ENCODE measurements at places on chromosomes 7 and 10.

- H3K27me3 ChIP-seq: no peaks in the 10 kb centered on the region
- no peaks in the 10 kb centered on the region for H3K36me3 ChIP-seq
- no peak overlapping the region for H3K4me3 ChIP-seq
- no peaks in the 10 kb centered on the region for H3K4me1 ChIP-seq
Observed at GRCh38 chr7:83849131-83849530, 200.2 kb upstream of the SEMA3E start.

DNA sequence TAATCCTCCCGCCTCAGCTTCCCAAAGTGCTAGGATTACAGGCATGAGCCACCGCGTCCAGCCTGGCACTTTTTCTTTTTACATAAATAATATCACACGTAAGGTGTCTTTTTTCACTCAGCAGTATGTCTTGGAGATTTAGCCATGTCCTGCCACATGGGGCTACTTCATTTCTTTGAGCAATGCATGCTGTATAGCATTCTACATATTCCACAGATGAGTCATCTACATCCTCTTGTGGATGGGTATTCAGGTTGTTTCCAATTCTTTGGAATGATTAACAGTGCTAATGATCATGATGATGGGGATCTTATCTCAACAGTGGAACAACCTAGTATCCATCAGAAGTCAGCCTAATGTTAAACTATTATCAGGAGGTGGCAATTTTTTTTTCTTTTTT, 50.8 kb downstream of the ZNF503 start:
- H3K36me3 ChIP-seq: no peaks in the 10 kb centered on the region
- DNase-seq: no peak
- H3K4me1 ChIP-seq: no peaks in the 10 kb centered on the region
- H3K27ac ChIP-seq: no peak overlapping the region

GRCh38 chr10:116826803-116827202, 22.5 kb upstream of the ENO4 start:
- H3K27ac ChIP-seq: no peak overlapping the region
- H3K4me3 ChIP-seq: no peak overlapping the region
- H3K36me3 ChIP-seq: no peaks in the 10 kb centered on the region

- H3K4me3 ChIP-seq: no peak overlapping the region
- no peaks in the 10 kb centered on the region for H3K4me1 ChIP-seq
- no peaks in the 10 kb centered on the region for H3K36me3 ChIP-seq
- DNase-seq: no peak
Observed at GRCh38 chr7:111005445-111005844, 85.5 kb upstream of the LRRN3 start.

GRCh38 chr10:89659143-89660131, 14.4 kb upstream of the PANK1 start:
- H3K36me3 ChIP-seq: no peaks in the 10 kb centered on the region
- no peak for DNase-seq
- no peak overlapping the region for H3K27ac ChIP-seq
- H3K4me1 ChIP-seq: no peaks in the 10 kb centered on the region

- H3K4me3 ChIP-seq: no peak overlapping the region
- peaks cover 3% of the 10 kb centered on the region for H3K4me1 ChIP-seq
- no peak overlapping the region for H3K27ac ChIP-seq
- no peaks in the 10 kb centered on the region for H3K27me3 ChIP-seq
- DNase-seq: no peak
Observed at GRCh38 chr10:13074563-13075451, 25.2 kb upstream of the OPTN start.

DNA sequence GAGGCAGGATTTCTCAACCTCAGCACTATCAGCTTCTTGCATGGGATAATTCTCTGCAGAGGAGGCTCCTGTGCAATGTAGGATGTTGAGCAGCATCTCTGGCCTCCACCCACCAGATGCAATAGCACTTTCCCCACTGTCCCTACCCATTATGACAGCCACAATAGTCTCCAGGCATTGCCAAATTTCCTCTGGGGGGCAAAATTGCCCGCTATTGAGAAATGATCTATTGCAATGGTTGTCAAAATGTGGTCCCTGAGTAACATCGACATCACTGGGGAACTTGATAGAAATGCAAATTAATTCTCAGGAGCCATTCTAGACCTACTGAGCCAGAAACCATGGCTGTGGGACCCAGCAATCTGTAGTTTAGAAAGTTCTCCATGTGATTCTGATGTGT, 7.0 kb downstream of the KCNK18 start:
- no peak overlapping the region for H3K27ac ChIP-seq
- no peaks in the 10 kb centered on the region for H3K36me3 ChIP-seq
- H3K4me1 ChIP-seq: no peaks in the 10 kb centered on the region
- H3K27me3 ChIP-seq: no peaks in the 10 kb centered on the region

DNA sequence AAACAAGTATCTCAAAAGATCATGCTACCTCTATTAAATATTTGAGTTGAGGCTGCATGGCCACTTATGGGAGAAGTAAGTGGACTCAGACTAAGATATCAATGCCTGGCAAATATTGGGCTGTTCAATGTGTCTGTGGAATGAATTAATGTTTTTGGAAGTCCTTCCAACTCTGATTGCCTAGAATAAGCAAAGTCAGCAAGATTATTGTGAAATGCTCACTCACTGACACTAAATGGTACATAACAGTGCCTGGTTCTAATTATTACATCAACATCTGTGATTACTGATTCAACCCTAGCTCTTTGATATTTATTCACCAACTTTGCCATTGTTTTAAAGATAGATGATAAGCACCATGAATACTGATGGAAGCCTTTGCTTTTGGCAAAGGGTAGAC, 45.5 kb upstream of the HDAC9 start:
- no peak overlapping the region for H3K4me3 ChIP-seq
- no peaks in the 10 kb centered on the region for H3K36me3 ChIP-seq
- no peaks in the 10 kb centered on the region for H3K27me3 ChIP-seq
- no peaks in the 10 kb centered on the region for H3K4me1 ChIP-seq
- DNase-seq: no peak

GRCh38 chr10:6278519-6279120, 75.9 kb downstream of the PFKFB3 start:
- H3K4me1 ChIP-seq: peaks cover 15% of the 10 kb centered on the region
- no peaks in the 10 kb centered on the region for H3K36me3 ChIP-seq
- no peak for DNase-seq
- H3K4me3 ChIP-seq: no peak overlapping the region

DNA sequence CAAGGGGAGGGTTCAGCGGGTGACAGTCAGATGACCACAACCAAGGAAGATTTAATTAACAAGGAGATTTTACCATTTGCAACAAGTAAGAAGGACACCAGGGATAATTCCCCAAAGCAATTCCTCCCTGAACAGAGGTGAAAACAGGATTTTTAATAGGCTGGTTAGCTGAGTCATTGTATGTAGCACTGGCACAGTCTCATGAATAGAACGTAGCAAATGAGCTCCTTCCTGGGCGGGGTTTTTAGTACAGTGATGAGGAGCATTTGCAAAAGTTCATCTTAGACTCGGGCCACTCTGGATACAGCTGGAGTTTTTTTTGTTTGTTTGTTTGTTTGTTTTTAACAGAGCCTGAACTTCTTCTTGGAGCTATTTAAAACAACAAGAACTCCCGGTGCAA, 39.0 kb downstream of the TAC1 start:
- H3K4me1 ChIP-seq: no peaks in the 10 kb centered on the region
- no peak overlapping the region for H3K4me3 ChIP-seq
- H3K27me3 ChIP-seq: no peaks in the 10 kb centered on the region
- no peak for DNase-seq
- H3K36me3 ChIP-seq: no peaks in the 10 kb centered on the region
- H3K27ac ChIP-seq: no peak overlapping the region

GRCh38 chr10:73480158-73480557, 15.7 kb downstream of the PPP3CB start:
- peaks cover under 1% of the 10 kb centered on the region for H3K4me1 ChIP-seq
- H3K27me3 ChIP-seq: no peaks in the 10 kb centered on the region
- no peak for DNase-seq

DNA sequence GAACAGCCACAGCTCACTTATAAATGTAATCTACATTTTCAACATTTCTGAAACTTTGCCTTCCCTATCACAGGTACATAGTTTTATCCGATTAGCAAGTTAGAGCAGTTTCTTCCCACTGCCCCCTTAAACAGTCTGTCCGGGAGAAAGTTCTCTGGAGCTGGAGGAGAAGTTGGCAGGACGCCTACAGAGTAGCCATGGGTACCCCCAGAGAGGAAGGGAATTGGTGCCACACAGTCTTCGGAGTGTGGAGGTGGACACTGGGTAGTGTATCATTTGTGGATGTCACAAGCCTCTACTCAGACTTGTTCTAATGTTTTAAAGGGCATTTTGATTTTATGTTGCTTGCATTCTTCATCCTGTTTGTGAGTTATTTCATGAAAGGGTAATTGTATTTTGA, 39.0 kb downstream of the TAF3 start:
- no peak for DNase-seq
- no peaks in the 10 kb centered on the region for H3K4me1 ChIP-seq
- no peaks in the 10 kb centered on the region for H3K36me3 ChIP-seq
- no peak overlapping the region for H3K27ac ChIP-seq
- H3K27me3 ChIP-seq: no peaks in the 10 kb centered on the region

DNA sequence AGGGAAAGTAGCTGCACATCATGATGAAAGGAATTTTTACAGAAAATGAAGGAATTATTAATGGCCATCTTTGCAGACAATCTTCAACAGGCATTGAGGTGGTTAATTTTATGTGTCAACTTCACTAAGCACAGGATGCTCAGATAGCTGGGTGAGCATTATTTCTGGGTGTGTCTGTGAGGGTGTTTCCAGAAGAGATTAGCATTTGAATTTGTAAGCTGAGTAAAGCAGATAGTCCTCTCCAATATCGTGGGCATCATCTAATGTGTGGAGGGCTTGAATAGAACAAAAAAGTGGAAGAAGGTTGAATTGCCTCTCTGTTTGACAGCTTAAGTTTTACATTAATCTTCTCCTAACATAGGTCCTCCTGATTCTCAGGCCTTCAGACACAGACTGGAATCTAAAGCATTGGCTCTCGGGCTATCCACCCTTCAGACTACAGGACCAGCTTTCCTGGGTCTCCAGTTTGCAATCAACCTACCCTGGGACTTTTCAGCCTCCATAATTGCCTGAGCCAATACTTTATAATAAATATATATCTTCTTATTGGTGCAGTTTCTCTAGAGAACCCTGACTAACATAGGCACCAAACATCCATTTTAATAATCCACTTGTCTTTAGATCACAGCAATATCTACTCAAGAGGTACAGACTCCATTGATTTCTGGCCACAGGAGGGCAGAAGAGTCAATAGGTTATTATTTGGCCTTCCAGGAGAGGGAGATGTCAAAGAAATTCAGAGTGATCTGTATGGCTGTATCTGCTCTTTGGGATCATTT, 10.5 kb upstream of the CRPPA start:
- no peaks in the 10 kb centered on the region for H3K27me3 ChIP-seq
- no peak overlapping the region for H3K4me3 ChIP-seq
- H3K36me3 ChIP-seq: no peaks in the 10 kb centered on the region
- no peak for DNase-seq
- H3K4me1 ChIP-seq: no peaks in the 10 kb centered on the region

- H3K4me3 ChIP-seq: no peak overlapping the region
- no peak for DNase-seq
- no peaks in the 10 kb centered on the region for H3K36me3 ChIP-seq
- no peaks in the 10 kb centered on the region for H3K27me3 ChIP-seq
- no peaks in the 10 kb centered on the region for H3K4me1 ChIP-seq
Observed at GRCh38 chr7:104096683-104097082, 107.2 kb upstream of the RELN start.

DNA sequence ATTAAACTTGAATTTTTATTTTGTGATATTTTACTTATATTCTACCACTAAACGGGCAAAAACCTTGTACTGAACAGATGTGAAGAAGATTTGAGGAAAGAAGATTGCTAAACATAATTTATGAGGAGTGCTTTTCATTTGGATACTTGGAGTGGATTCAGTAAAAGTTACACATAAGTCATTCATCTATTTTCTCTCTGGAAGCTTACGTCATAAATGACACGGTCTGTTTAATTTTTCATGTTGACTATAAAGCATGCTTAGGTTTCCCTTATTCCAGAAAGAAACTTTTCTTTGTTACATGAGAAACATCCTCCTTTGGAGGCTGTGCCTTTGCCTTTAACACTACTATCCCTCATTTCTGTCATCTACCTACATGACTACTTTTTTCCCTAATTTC, 53.9 kb downstream of the TFEC start:
- no peak overlapping the region for H3K4me3 ChIP-seq
- no peak overlapping the region for H3K27ac ChIP-seq
- no peaks in the 10 kb centered on the region for H3K27me3 ChIP-seq
- no peak for DNase-seq
- no peaks in the 10 kb centered on the region for H3K36me3 ChIP-seq

DNA sequence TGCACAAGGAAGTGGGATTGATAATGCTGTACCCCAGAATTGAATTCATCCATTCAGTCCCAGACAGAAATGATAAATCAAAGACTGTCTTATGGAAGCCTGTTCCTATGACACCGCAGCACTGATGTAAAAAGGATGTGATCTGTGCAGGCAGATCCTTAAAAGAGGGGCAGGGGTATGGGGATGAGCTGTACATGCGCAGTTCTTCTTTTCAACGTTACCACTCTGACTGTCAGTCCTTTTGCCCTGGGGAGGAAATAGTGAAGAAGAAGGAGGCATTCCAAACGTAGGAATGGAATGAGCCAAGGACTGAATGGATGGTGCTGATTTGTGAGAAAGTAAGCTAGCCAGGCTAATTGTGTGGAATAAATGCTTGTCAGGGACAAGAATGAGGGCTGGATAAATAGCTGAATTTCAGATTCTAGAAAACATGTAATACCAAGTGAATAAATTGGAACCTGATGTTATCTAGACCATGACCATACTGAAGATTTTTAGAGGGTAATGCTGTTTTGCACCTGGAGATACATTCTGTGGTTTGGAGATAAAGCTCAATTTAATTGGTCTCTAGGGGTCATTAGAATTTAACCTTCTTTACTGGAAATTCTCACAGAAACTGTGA, 509.3 kb downstream of the SORCS3 start:
- no peak overlapping the region for H3K27ac ChIP-seq
- H3K27me3 ChIP-seq: no peaks in the 10 kb centered on the region
- DNase-seq: no peak

GRCh38 chr7:947391-948210, 6.9 kb downstream of the ADAP1 start:
- H3K36me3 ChIP-seq: no peaks in the 10 kb centered on the region
- no peaks in the 10 kb centered on the region for H3K27me3 ChIP-seq
- peaks cover 8% of the 10 kb centered on the region for H3K4me1 ChIP-seq
- DNase-seq: no peak

GRCh38 chr10:6347391-6347951, 144.7 kb downstream of the PFKFB3 start:
- no peak overlapping the region for H3K27ac ChIP-seq
- H3K36me3 ChIP-seq: no peaks in the 10 kb centered on the region
- no peak for DNase-seq
- no peaks in the 10 kb centered on the region for H3K27me3 ChIP-seq

GRCh38 chr10:109624939-109625338, 298.4 kb downstream of the XPNPEP1 start:
- no peaks in the 10 kb centered on the region for H3K36me3 ChIP-seq
- no peaks in the 10 kb centered on the region for H3K4me1 ChIP-seq
- H3K4me3 ChIP-seq: no peak overlapping the region

DNA sequence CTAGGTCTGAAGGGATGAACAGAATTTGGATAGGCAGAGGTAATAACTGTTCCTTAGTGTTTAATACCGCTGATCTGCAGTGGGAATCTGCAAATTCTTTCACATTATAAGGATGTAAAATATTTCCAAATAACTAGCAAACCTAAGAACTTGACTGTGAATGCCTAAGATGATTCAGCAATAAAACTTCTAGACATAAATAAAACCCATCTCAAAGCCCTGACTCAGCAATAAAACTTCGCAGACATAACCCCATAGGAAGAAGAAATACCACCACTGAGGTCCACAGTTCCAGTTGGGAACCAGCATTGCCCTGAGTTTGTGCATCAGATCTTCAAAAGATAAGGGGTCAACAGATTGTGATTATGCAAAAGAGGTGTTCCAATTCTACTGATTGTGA, 354.2 kb downstream of the GFRA1 start:
- no peaks in the 10 kb centered on the region for H3K27me3 ChIP-seq
- no peaks in the 10 kb centered on the region for H3K36me3 ChIP-seq
- DNase-seq: no peak
- H3K4me1 ChIP-seq: no peaks in the 10 kb centered on the region
